ENCODE measurements at places on chromosomes 5 and 9.

DNA sequence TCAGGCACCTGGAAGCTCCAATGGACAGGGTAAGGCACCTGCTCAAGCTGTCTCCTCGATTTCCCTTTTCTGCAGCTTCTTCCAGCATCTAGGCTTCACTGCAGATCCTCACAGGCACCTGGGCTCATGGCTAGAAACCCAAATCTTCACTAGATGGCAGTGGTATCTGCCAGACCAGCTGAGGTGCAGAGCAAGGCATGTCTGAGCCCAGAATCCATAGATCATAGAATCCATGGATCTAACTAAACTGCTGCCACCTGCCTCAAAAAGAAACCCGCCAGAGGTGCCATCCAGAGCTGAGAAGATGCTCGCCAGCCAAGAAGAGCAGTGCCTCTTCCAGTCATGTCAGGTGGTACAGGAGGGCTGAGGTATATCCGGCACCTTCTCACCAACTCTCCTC is 6.9 kb downstream of the SHC3 start:
- DNase-seq: no peak

DNA sequence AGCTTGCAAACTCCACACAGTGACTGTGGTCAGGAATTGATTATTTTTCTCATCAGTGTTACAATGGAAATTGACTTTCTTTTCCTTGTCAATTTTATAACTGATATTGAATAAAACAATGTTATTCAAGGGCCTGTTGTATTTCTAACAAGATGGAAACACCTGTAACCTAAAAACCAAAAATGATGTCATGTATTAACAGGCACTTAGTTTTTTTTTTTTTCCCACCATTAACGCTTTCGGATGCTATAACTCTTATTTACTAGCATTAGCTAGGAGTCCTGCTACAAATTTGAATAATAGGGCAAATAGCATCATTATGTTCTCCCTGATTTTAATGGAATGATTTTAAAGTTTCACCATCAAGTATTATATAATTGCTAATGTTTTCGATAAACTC is 30.3 kb downstream of the RNF180 start:
- no peak for DNase-seq

GRCh38 chr9:20117986-20118385 is 329.1 kb upstream of the SLC24A2 start:
- DNase-seq: no peak

DNA sequence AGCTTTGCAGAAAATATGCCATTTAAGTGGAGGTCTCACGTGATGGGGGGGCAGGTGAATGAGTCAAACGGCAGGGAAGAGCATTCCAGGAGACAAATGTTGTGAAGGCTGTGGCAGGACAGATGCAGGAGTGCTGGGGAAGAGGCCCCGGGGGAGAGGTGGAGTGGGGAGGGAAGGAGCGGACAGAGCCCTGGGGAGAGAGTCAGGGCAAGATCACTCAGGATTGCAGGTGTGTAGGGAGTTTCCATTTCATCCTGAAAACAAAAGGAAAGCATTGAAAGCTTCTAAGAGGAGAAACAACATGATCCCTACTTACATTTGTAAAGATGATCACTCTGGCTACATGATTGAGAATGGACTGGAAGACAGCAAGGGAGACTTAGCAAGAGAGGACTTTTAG is 323.3 kb downstream of the ASTN2 start:
- DNase-seq: no peak

GRCh38 chr5:2750758-2751464 is 566 bp downstream of the IRX2 start:
- DNase-seq: no peak

GRCh38 chr9:70802206-70802605 is 319.2 kb downstream of the TRPM3 start:
- DNase-seq: no peak

DNA sequence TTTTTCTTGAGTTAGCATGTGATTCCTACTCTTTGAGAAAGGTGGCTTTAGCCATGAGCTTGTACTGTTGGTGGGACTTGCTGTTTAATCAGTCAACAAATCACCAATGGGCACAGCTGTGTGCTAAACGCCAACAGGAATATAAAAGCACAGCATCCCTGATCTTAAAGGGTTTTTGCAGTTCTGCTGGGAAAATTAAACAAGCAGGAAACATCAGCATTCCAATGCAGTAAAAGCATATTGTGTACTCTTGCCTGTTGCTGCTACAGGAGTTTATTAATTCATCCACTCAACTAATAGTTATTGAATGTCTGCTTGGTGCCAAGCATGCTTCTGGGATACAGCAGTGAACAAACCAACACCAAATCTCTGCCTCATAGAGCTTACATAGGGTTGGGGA is 27.4 kb upstream of the F2RL1 start:
- DNase-seq: no peak

DNA sequence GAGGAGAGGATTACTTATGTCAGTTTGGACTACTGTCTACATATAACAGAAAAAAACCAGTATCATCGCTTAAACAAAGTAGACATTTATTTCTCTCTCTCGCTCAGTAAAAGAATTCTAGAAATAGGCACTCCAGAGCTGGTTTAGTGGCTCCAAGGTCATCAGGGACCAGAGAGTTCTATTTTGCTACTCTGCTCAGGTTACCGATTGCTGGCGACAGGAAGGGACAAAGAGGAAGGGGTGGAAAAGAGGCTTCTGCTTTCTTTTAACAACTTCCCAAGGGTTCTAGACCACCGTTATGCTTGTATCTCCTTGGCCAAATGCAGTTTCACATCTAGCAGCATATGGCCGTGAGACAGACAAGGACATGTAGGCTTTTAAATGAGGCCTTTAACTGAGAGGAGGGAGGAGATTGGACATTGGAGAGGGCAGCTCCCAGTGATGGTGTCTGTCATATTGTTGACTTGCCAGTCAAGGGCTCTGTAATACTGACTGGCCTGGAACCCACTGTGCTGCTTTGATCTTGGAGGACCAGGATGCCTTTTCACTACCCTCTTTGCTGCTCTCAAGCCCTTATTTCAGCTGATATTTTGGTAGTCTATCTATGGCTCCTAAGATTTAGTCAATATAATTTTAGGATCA is 15.6 kb upstream of the DCP2 start:
- no peak for DNase-seq

DNA sequence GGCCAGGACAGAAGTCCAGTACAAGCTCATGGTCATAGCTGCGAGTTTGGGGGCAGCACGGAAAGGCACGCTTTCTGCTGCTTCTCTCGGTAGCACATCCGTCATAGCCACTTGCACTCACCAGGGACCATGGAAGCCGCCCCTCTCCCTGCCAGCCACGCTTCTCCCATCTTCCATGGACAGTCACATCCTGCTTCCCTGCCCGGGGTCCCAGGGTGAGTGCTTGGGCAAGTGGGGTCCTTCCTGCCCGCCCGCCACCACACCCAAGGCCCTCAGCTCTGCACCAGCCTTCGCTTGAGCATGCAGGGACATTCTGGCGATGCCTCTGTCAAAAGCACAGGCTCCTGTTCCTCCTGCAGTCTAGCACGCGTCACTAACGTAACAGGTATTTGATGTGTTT is 13.1 kb upstream of the IRX2 start:
- DNase-seq: no peak

GRCh38 chr5:134122530-134122929 is 8.0 kb downstream of the TCF7 start:
- DNase-seq: no peak

GRCh38 chr5:1874771-1875220 is 7.9 kb downstream of the IRX4 start:
- no peak for DNase-seq

GRCh38 chr5:171848006-171848405 is 62.4 kb downstream of the SMIM23 start:
- DNase-seq: no peak

- DNase-seq: no peak
These were observed 39.5 kb upstream of the GARNL3 start for GRCh38 chr9:127224883-127225739.

- DNase-seq: no peak
These were observed 145.0 kb upstream of the SMC2 start for GRCh38 chr9:103949096-103949495.

DNA sequence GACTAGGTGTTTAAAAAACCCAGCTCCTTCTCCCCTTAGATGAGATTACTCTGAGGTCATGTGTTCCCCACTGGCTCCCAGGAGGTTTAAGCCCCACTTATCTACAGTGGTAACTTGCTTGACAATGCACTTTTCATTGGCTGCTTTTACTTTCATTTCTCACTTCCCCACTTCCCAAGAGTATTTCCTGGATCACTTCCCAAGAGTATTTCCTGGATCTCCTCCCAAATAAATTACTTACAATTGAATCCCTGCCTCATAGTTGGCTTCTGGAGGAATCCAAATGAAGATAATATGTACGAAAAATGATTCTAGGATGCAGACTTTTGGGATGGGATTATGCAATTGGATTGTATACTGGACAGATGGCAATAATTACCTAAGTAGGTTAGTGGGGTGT is 47.1 kb upstream of the CHSY3 start:
- no peak for DNase-seq

- no peak for DNase-seq
These were observed 82.1 kb downstream of the GAPVD1 start for GRCh38 chr9:125343518-125344275.

DNA sequence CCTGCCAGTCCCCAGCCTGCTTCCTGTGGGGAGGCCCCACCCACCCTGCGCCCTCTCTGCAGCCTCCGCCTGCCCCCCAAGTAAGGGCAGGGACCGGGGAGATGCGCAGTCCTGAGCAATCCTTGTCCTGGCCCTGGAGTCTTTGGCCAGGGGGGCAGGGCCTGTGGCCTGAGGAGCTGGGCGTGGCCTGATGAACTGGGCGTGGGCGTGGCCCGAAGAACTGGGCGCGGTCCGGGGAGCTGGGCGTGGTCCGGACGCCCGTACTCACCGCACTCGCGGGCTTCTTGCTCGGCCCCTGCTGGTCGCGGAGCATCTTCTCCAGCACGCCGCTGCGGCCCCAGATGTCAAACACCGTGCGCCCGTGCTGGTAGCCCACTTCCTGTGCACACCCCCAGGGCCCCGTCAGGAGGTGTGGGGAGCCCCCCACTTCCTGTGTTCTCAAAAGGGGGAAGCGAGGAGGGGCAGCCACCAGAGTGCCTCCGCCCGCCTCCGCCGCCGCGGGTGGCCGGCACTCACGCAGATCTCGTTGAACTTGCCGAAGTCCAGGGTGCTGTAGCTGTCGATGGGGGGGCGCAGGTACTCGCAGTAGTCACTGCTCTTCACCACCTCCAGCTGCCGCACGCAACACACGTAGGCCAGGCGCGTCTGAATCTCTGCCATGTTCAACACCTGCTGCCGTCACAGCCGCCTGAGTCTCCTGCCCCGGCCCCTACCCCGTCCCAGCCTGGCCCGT is 2.7 kb upstream of the NSMF start:
- DNase-seq: peak; percentile 49

GRCh38 chr9:3903273-3903672 is 377.5 kb upstream of the RFX3 start:
- no peak for DNase-seq

GRCh38 chr5:178418471-178419010 is 171.7 kb downstream of the COL23A1 start:
- DNase-seq: no peak

GRCh38 chr5:59079622-59080620 is 497.0 kb downstream of the RAB3C start:
- DNase-seq: no peak

DNA sequence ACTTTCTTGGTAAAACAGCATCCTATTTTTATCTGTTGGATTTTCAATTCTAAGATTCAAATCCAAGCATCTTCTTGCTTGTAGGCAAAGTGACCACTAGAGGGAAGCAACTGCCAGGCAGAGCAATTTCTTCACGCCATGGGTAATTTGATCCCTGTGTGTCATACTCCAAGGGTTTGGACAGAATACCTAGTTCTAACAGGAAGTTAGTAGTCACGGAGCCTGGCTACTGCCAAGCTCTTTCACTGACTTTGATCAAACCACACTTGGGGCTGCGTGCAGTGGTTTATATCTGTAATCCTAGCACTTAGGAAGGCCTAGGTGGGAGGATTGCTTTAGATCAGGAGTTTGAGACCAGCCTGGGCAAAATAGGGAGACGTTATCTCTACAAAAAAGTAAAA is 473.6 kb upstream of the TNC start:
- peak; percentile 5 for DNase-seq

GRCh38 chr5:169758886-169759285 is 121.8 kb downstream of the DOCK2 start:
- no peak for DNase-seq

DNA sequence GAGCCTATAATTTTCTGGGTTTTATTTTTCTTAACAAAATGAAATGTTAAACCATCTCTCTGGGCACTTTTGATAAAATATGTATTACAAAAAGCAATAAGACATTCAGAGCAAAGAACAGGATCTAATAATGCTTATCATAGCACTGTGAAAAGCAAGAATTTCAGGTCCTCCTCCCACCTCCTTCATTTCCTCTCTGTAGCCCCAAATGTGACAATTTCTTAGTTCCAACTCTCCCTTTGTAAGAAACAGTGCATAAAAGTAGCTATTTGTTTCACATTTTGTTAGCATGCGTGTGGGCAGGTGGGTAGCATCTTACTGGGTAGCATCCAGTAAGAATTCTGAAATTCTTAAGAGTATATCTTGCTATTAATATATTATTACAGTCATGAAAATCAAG is 130.9 kb upstream of the RASA1 start:
- DNase-seq: no peak

- DNase-seq: no peak
These were observed 430.7 kb downstream of the BRINP1 start for GRCh38 chr9:118938581-118938980.

DNA sequence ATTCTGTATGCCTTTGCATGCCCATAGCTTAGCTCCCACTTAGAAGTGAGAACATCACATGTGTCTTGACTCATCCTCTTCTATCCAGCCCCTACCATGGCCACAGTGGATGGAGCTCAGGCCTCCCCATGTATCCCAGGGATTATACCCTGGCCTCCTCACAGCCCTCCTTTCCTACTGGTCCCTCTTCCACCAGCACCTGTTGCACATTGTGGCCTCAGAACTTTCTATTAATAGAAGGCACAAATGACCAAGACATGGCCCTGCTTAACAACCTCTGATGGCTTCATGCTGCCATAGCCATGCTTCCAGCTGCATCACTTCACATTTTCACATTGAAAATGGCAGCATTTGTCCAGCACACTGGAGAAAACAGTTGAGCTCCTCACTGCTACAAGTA is 315.4 kb downstream of the CDK5RAP2 start:
- DNase-seq: no peak

GRCh38 chr9:131943351-131943841 is 136.3 kb downstream of the MED27 start:
- no peak for DNase-seq

DNA sequence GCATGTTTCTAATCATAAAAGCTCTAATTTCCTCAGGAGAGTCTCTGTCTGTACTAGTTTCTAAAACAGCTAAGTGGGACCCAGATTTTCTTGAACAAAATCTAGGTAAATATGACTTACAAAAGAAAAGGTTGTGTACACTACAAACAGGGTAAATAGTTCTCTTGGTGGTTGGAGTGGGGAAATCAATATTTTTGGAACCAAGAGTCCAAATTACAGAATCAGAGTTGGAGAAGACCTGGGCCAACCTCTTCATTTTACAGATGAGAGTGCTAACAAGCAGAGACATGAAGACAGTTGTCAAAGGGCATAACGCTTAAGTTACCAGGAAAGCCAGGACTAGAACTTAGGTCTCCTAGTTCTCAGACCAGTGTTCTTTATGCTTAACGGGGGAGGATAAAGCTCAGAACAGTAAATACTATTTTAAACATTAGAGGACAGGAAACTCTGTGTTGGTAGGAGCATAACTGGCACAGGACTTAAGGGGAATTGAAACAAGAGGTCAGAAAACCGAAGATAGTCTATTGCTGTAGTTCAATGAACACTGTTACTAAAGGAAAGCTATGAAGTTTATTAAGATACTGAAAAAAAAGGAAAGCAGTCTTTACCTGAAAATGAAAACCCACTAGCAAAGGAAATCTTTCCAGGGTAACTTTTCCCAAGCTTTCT is 9.3 kb upstream of the GOLGA1 start:
- DNase-seq: no peak

Measured in GM12878 (cell line).